ENCODE measurements at places on chromosomes 13 and 19. TPM values are rescaled to one million over a fixed set of nuclear protein-coding genes. Genes with fewer than 3 reads are reported as not detected.
A peak's percentile ranks its signal among the peaks of the same experiment; 100 is the strongest.

DNA sequence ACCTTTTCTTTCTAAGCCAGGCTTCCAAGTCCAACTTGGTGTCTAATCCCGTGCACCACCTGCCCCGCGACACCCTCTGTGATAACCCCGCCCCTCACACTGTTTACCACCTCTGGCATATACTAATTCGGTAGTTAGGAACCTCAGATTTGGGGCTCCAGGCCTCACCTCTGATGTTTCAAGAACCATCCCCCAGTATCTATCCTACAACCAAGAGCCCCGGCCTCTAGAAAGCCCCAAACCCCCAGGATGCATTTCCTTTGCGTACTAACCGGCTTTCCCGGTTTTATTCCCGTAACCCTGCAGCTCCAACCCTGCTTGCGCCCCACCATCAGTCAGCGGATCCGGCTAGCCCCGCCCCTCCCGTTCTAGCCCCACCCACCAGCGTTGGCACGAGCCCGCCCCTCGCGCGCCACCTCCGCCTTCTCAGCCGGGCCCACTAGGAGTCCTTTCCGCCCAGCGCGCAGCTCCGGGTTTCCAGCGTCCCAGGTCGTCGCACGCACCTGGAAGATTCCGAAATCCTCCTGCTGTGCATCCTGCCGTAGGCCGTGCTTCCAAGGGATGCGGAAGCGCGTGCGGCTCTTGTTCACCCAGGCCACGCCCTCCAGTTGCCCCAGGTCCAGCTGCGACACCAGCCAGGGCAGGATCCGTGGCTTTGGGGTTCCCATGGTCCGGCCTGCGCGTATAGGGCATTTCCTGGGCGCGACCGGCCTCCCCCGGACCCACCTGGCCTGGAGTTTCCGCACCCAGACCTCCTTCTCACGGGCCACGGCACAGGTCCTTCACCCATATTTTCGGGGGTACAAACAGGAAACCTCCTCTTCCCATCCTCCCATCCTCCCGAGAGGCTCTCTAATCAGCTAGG lies 1.3 kb downstream of the IRF3 start:
- DNase-seq = peak; percentile 89

C3 gene
- total RNA-seq = 486 TPM

DNA sequence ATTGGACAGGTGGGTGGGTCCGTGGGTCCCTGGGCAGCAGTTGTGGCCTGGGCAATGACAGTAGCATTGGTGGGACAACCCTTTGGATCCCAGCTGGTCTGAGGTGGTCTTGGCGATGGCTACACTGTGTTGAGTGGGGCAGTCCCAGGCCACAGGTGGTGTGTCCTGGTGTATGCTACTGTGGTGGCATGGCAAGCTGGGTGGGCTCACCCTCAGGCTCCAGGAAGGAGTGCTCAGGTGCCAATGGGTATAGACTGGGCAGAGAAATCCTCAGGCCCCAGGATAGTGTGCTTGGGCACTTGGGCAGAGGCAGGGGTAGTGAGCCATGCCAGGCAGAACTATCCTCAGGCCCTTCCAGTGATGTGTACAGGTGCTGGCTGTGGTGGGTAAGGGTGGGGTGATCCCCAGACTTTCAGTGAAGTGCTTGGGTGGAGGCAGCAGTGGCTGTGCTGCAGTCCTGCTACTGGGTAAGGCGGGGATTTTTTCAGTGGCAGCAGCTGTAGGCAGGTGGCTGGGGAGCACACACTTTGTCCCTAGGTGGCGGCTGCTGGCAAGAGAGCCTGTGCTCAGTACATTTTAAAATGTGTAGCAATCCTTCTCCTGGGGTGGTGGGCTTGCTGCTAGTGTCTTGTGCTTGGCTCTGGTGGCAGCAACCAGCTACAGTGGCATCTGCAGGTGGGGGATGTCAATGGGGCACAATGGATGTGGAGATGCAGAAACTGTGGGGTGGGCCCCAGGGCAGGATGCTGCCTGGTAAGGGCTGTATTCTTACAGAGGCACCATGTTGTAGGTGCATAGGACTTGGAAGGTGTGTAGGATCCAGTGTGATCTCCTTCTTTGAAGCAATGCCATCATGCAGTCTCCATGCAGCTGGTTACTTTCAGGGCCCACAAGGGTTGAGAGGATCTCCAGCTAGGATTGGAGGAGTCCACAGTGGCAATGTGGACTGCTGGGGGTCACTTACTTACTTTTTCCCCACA lies 64.9 kb downstream of the DNAJC3 start:
- no peak for DNase-seq

- no peak for DNase-seq
Observed at GRCh38 chr13:48370815-48371214, 42.1 kb downstream of the LPAR6 start.

CDK8 gene
- total RNA-seq = 19.9 TPM

FARP1 gene
- total RNA-seq = 112 TPM

GRCh38 chr13:112725346-112726015 lies 35.6 kb downstream of the ATP11A start:
- peak; percentile 39 for DNase-seq

All from mucosa of gallbladder (tissue), 1 donor.